ENCODE measurements at places on chromosomes 1 and 21.
A peak's percentile ranks its signal among the peaks of the same experiment; 100 is the strongest.

DNA sequence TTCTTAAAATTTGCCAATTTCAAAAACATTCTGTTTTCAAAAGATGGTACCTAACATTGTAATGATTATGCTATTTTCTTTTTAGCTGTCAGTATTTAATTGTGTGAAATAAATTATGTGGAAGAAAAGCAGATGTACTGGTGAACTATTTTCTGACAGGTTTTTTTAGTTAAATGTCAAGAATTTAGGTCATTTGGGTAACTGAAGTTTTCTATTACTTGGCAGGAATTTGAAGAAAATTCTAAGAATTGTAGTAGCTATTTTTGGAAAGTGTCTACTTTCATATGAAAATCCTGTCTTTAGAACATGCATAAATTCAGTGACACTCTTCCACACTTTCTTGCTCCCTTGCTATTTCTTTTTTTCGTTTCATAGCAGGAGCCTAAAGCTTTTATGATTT is 28.5 kb upstream of the PTPRC start:
- DNase-seq = no peak

- no peak for DNase-seq
Measured at GRCh38 chr1:151606384-151606783, 5.5 kb upstream of the SNX27 start.

DNA sequence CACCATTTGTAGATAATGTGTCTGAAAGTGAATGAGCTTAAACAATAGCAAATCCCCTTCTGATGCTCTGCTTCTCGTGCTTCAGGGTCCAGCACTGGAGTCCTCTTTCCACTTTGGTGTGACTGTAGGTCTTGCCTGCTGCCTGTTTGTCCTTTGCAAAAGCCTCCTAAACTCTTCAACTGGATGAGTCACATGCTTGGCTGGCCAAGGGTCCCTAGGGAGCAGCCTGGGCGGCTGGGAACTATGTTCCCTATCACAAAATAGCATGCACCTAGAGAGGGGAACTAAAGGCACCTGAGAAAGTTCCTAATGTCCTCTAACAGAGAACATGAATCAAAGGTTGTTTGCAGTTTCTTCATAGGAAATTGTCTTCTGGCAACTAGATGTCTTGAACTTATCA is 607.2 kb upstream of the PLXNA2 start:
- DNase-seq = no peak

DNA sequence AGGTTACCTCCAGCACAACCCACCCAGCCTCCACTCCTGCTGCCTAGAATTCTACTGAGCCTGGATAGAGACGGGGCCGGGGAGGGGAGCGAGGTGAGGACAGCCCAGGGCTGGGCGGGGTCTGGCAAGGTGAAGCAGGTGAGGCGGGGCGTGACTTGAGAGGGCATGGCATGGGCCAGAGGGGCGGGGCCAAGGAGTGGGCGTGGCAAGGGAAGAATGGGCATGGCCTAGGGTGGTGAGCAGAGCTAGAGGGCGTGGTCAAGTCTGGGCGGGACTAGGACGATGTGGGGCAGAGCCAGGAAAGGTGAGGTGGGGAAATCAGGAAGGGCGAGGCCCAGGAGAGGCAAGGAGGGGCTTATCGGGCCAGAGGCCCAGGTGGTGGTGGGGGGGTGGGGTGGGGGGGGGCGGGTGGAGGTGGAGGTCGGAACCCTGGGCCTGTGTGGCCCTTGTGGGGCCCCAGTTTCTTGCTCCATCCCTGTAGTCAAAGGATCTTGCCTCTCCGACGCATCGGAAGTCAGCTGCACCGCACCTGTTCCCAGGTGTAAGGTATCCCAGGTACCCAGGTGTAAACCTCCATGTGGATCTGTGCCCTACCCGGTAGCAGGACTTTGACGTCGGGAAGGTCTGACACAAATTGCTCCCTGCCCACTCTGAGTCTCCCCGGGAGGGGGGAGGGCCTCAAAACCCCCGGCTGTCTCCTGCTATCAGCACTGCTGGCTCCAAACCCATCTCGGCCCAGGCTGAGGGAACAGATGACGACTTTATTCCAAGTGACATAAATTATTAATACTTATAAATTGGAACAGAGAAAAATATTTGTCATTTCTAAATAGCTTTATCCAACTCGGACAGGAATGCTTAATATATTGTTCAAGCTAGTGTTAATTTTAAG is 32.9 kb upstream of the UTS2 start:
- DNase-seq = no peak

GRCh38 chr1:162251102-162251501 is 125.6 kb downstream of the SPATA46 start:
- no peak for DNase-seq

DNA sequence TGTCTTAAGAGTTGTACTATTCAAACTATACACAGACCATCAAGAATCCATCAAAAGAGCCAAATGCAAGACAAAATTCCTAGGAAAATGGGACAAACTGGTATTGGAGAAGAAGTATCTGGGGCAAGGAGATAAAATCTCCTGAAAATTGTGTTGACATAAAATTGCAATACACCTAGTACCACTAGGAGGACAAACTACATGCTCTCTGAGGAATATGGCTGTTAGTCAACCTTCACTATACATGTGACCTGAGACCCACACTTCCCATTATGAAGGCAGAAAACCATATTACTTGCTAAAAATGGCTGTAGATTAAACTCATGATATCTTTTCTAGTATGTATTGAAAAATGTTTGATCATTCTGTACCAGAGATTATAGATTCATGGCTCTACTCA is 30.0 kb downstream of the IRF2BP2 start:
- no peak for DNase-seq

- DNase-seq = peak; percentile 53
Measured at GRCh38 chr1:6148497-6149241, 31.5 kb downstream of the CHD5 start.

DNA sequence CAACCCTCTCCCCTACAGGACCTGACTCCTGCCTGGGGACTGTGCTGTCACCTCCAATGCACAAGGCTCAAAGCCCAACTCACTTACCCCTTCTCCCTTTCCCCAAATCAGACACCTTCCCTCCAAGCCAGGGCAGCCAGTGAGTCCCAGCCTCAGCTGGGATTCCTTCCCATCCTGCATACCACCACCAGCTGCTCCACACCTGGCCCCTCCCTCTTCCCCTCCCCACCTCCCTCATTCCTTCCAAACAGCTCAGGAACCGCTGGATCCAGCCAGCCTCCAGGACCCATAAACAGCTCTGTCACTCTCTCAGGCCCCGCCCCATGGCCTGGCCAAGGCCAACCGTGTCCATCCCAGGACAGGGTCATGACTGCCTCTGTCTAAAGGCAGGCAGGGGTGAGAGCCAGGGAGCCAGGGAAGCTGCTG is 41.4 kb downstream of the ACOT7 start:
- DNase-seq = no peak

GRCh38 chr1:178278916-178279686 is 185.2 kb downstream of the RASAL2 start:
- DNase-seq = no peak

DNA sequence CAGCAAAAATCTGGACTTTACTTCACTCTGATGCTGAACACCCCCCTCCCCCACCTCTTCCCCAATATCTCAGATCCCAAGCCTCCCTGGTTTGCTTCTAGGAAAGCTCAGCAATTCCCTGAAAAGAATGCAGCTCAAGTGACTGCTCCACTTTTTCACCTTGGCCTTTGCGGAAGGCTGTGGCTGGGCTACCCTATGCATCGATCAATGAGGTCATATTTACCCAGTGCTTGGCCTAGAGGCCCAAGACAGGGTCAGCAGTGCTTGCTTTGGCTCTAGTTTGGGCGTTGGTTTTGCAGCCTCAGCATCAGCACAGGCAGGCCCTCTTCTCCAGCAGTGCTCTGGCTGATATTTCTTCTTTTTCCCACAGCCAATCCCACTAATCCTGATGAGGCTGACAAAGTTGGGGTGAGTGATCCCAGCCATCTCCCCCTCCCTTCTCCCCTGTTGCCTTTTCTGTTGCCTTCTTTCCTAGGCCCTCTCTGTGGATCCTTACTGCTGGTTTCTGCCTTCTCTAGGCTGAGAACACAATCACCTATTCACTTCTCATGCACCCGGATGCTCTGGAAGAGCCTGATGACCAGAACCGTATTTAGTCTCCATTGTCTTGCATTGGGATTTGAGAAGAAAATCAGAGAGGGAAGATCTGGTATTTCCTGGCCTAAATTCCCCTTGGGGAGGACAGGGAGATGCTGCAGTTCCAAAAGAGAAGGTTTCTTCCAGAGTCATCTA is 14.2 kb downstream of the FCGR2B start:
- peak; percentile 40 for DNase-seq

DNA sequence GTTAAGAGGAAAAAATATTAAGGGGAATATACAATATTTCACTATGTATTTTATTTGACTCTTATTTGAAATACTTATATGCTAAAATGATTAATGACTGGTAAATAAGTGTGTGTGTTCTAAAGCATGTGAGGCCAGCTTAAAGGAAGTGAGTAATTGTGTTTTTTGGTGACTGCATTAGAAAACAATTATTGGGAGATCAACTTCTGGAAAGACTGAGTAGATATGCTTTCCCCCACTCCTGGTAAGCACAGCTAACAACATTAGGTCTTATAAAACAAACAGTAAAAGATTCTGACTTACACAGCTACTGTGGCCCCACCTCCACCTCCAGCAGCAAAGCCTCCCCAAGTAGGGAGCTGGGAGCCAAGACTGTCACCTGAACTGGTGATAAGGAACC is 403.0 kb downstream of the SRGAP2C start:
- DNase-seq = no peak

DNA sequence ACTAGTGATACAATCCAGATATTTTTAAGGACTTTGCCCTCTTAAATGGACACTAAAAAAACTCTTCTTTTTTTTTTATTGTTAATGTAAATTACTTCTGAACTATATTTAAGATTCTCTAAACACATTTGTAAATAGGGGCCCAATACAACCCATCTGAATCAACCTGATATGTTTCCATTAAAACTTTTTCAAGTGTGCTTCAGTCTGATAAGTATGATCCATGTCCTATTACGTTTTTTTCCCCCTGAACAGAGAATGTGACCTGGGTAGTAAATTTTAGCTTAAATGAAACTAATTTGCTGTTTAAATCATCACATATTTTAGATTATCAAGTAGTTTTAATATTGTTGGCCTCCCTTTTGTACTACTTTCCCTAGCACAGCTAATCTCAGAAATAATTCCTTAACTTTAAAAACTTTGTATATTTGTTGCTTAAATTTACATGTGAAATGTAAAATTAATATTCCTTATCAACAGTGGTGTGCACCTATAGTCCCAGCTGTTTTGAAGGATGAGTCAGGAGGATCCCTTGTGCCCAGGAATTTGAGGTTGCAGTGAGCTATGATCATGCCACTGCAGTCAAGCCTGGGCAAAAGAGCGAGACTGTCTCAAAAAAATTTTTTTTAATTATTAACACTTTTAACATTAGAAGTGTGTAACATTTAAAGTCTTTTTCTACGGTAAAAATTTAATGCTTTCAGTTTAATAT is 3.0 kb upstream of the PKN2 start:
- DNase-seq = no peak

DNA sequence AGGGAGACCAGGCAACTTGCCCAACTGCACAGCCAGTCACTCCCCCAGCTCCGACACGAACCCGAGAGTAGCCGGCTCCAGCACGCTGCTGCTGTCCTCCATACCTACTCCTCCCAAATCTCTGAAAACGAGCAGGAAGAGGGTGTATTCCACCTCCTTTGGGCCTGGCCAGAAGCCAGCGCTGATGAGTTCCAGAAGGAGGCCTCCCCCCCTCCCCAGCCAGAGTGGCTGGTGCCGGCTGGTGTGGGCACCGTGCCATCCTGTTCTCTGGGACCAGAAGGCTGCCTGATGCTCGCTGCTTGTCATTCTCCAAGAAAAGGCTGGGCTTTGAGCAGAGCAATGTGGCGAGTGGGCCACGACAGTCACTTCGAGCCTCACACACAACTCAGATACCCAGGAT is 22.2 kb downstream of the KCNN3 start:
- no peak for DNase-seq

- no peak for DNase-seq
Measured at GRCh38 chr1:223819730-223820514, 25.8 kb downstream of the TP53BP2 start.

- DNase-seq = no peak
Measured at GRCh38 chr1:54987427-54987826, 7.0 kb downstream of the TMEM61 start.

- no peak for DNase-seq
Measured at GRCh38 chr1:215682232-215682631, 115.1 kb downstream of the KCTD3 start.

- no peak for DNase-seq
Measured at GRCh38 chr1:169538998-169539871, 47.0 kb downstream of the F5 start.

DNA sequence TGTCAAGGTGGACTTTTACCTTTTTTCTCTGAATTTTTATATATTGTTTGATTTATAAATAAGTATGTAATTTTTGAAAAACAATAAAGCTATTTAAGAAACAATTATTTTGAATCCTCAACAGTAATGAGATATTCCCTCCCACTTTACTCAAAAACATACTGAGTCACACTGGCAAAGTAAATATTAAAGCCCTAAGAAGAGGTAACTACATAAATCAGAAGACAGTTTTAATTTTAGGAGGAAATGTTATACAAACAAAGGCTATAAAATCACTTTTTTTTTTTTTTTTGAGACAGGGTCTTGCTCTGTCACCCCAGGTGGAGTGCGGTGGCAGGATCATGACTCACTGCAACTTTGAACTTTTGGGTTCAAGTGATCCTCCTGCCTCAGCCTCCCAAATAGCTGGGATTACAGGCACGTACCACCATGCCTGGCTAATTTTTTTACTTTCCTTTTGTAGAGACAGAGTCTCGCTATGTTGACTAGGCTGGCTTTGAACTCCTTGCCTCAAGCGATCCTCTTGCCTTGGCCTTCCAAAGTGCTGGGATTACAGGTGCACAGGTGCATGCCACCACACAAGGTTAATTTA is 36.2 kb downstream of the ZSWIM5 start:
- DNase-seq = no peak

- DNase-seq = no peak
Measured at GRCh38 chr21:45502006-45502345, 40.3 kb downstream of the SLC19A1 start.

DNA sequence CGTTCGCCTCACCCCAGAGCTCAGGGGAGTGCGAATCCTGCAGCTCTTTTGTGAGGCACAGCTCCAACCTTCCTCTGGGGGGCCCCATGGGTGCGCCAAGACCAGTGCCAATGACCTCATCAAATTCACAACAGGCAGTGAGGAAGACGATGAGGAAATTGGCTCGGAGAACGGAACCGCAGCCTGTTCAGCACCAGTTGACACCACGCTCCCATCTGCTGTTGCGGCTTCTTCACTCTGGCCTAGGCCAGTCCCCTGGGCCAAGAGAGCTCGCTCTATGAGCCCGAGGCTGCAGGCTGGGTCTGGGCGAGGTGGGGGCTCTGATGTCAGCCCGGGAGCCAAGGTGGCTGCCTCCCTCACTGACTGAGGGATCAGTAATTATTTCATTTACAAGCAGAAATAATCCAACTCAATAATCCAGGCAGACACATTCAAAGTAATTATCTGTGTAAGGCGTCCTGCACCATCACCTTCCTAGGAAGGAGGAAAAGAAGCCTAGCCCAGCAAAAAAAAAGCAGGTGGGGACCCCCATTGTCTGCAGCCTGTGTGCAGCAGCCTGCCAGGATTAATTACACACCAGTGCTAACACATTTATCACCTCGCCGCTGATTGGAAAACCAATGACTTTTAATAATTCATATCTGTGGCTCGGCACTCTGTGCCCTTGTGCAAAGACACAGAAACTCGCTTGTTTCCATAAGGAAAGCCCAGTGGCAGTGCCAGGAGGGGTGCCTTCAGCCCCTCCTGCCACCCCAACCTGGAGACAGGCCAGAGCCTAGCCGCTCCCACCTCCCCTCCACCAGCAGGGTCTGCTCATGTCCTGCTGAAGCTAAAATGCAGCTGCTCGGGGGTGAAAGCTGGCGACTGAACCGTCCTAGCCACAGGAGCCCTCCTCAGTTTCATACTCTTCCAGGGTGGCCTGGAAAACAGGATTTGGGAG is 1.9 kb downstream of the PLEKHA6 start:
- no peak for DNase-seq
